ENCODE measurements at places on chromosomes 3 and 15. TPM values are rescaled to one million over a fixed set of nuclear protein-coding genes. Genes with fewer than 3 reads are reported as not detected.

The HESX1 gene
- total RNA-seq, result 0.19 TPM

The NOP10 gene
- 212 TPM for total RNA-seq

The DNAH12 gene
- 0.20 TPM for total RNA-seq

The C3orf62 gene
- 0.75 TPM for total RNA-seq

The BCL2A1 gene
- total RNA-seq, result not detected

Measured in cardiac ventricle fibroblast (primary cell).